ENCODE measurements at places on chromosomes 5 and 9. TPM values are rescaled to one million over a fixed set of nuclear protein-coding genes. Genes with fewer than 3 reads are reported as not detected.

Gene SLC23A1
- not detected for total RNA-seq

Gene SPINK6
- not detected for total RNA-seq

Gene TLR4
- 106 TPM for total RNA-seq

Gene PFN3
- not detected for total RNA-seq

Gene NR5A1
- not detected for total RNA-seq

Gene C9orf152
- not detected for total RNA-seq

Gene PAIP1
- total RNA-seq = 109 TPM

Gene EGFL7
- 110 TPM for total RNA-seq

Gene AHRR
- total RNA-seq = 0.44 TPM

Gene SPATA31C1
- not detected for total RNA-seq

Gene TMEM245
- 95.9 TPM for total RNA-seq

Data from subcutaneous adipose tissue (tissue), 4 donors.